ENCODE measurements at places on chromosomes 5 and 9.

GRCh38 chr9:138105561-138106505 is 228.3 kb downstream of the CACNA1B start:
- no peak for DNase-seq

DNA sequence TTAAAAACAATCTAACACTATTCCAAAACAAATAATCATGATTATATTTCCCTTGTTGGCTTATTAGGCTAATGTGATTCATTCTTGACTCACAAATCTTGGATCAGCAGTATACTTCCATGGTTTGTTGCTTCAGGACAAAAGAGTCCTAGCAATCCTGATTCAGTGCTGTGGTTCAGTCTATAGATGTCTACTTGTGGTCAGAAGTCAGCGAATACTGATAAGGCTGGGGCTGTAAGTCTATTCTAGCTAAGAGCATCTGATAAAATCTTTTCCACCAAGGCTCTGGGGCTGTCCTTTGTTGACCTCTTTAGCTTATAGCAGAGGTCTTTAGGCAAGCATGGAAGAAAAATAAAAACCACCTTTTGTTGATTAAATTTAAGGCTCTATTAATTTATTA is 4.4 kb upstream of the SMIM3 start:
- DNase-seq, result no peak

DNA sequence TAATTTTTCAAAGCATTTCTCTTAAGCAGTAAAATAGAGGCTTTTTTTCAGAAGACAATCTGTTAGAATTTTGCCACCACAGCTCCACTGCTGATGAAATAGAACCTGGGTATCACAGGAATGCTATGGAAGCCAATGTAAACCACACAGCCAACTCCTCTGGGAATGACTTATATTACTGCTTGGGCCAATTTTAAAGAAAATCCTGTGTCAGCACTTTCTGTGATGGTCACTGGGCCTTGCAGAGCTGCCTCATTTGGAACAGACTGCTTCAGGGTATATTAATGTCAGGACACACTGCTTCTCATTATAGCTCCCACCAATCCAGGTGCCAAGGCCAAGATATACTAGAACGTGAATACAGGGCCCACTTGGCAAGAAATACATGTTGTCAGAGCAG is 144.1 kb upstream of the ACTBL2 start:
- no peak for DNase-seq

DNA sequence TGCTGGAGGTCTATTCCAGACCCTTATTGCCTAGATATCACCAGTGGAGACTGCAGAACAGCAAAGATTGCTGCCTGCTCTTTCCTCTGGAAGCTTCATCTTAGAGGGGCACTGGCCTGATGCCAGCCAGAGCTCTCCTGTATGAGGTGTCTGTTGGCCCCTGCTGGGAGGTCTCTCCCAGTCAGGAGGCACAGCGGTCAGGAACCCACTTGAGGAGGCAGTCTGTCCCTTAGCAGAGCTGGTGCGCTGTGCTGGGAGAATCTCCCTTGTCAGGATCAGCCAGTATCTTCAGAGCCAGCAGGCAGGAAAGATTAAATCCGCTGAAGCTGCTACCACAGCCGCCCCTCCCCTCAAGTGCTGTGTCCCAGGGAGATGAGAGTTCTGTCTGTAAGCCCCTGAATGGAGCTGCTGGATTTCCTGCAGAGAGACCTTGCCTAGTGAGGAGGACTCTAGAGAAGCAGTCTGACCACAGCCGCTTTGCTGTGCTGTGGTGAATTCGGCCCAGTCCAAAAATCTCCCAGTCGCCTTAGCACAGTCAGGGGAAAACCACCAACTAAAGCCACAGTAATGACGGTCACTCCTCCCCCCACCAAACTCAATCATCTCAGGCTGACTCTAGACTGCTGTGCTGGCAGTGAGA is 124.1 kb downstream of the JAKMIP2 start:
- no peak for DNase-seq

- DNase-seq, result no peak
Observed at GRCh38 chr9:122948313-122948712, 7.5 kb downstream of the RABGAP1 start.
